Activated CD4-positive, alpha-beta T cell treated with anti-CD3 and anti-CD28 coated beads, Interleukin-2, amount 50 U/mL, for 1 hour (primary cell): ENCODE measurements at places on chromosomes 5 and 9.
A peak's percentile ranks its signal among the peaks of the same experiment; 100 is the strongest.

GRCh38 chr5:77230727-77231470 is 20.4 kb downstream of the PDE8B start:
- DNase-seq, result no peak

DNA sequence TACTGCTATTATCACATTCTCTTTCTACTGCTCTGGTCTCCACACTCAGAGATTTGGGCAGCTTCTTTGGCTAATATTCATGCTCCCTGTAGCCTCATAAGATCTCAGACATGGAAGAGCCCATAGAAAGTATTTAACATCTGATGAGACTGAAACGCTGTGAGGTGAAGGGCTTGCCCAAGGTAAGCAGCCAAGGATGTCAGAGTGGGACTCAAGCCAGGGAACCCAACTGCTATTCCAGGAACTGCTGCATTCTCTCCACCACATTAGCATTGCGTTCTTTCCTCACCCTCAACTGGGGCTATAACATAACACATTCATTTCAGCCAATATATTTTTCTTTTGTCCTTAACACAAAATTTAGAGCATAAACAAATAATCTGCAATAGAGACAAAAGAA is 3.8 kb downstream of the ADRB2 start:
- DNase-seq, result no peak

DNA sequence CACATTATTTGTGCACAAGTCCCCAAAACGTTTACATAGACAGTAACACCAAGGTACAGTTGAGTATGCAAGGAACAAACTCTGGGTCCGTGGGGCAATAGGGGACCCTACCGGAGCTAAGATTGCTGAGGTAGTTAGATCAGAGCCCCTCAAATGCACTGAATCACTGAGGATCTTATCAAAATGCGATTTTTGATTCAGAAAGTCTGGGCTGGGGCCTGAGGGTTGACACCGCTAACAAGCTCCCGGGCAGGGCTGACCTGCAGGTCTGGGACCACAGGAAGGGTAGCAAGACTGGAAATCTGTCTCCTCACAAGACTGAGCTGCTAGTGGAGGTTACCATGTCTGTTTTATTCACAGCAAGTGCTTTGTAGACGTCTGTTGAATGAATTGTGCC is 1.8 kb upstream of the IL3 start:
- no peak for DNase-seq

DNA sequence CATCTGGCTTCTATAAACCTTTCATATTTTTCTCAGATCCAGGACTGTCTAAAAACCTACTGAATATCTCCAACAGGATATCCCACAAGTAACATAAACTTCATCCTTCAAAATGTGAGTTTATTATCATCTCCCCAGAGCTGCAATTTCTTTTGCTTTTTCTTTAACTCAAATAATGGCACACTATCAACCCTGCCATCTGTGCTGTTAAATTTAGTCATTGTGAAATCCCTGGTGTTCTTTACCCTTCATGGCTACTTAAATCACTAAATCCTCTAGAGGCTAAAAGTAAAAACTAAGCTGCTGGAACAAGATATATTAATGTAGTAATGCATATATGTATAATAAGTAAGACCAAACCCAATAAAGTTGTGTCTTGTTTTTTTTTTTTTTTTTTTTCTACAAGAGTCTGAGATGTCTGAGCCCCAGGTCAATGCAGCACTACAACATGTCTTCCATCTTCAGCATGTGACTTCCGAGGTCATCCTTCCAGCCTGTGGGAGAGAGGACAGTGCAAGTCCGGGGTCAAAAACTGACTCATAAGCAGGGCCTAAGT is 362.9 kb downstream of the ADGRV1 start:
- DNase-seq, result no peak

DNA sequence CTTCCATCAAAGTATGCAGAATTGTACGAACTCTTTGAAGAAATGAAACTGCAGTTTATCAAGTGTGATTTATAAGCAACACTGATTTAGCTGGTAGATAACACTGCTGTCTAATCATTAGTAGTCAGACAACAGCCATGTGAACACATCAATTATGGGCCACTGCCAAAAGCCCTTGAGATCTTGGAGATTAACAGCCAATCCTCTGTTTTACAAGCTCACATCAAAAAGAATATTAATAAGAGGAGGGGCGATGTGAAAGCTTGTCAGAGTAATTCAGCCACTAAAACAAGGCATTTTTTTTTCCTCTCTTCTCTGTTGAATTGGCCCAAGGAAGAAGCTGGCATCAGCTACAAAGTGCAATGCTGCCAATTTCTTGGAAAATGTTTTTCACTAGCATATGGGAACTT is 28.1 kb downstream of the ZNF608 start:
- DNase-seq, result no peak

- no peak for DNase-seq
Measured at GRCh38 chr5:54704333-54704732, 186.8 kb downstream of the SNX18 start.

DNA sequence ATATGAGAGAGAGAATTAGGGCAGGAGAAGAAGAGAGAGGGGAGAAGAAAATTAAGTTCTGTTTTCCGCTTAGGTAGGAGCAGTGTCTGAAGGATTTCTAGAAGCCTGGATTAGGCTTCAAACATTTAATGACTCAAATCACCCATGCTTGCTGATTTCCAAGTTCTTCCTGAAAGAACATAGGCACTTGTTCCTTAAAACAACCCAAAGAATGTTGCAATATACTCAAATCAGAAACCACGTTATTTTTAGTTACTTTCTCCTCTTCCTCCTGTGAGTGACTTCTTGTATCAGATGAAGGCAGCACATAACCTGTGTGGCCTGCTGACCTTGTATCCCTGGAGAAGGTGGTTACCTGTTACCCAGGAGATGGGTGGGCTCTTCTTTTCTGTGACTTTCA is 351.5 kb upstream of the KLF4 start:
- no peak for DNase-seq

GRCh38 chr5:2756211-2757152 is 5.0 kb upstream of the IRX2 start:
- no peak for DNase-seq

- DNase-seq, result no peak
Measured at GRCh38 chr9:101030086-101030391, 1.5 kb downstream of the PLPPR1 start.

DNA sequence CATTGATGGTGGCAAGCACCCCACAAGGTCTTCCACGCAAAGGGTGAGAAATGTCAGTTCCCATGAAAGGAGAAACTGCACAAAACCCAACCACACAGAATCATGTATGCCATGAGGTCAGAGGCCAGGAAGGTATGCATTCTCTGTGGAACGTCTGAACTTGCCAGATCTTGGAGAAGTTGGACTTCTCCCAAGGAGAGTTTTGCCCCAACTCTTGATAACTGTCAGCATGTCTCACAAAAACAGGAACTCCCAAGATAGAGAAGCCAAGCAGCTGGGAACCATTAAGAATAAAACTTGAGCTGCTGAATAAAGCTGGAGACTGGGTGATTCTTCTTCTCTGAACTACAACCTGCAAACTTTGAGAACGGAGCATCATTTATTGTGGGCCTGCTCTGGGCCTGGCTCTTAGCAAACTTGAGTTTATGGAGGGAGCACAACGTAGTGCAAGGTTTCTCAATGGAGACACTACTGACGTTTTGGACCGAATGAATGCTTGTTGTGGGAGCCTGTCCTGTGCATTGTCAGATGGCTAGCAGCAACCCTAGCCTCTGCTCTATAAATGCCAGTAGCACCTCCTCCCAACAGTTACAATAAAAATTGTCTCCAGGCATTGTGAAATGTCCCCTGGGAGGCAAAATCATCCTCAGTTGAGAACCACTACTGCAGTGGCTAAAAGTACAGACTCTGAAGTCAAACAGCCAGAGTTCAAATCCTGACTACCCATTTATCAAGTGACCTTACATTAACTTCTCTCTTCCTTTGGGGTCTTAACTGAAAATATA is 193.5 kb downstream of the ACTL7B start:
- DNase-seq, result no peak

GRCh38 chr5:174236070-174236469 is 190.6 kb downstream of the NSG2 start:
- DNase-seq, result no peak

GRCh38 chr5:150068071-150068470 is 18.3 kb downstream of the CSF1R start:
- DNase-seq, result no peak

- no peak for DNase-seq
Measured at GRCh38 chr5:14296533-14297331, 153.6 kb downstream of the TRIO start.

GRCh38 chr9:34332076-34332964 is 3.0 kb downstream of the NUDT2 start:
- DNase-seq, result no peak

GRCh38 chr5:143968071-143968878 is 156.3 kb downstream of the HMHB1 start:
- DNase-seq, result no peak

- DNase-seq, result peak; percentile 24
Measured at GRCh38 chr9:131238402-131239021, 37.8 kb downstream of the FAM78A start.
